Left ventricle myocardium superior (tissue), 1 donor: ENCODE measurements at places on chromosomes 3 and 15.
A peak's percentile ranks its signal among the peaks of the same experiment; 100 is the strongest.

DNA sequence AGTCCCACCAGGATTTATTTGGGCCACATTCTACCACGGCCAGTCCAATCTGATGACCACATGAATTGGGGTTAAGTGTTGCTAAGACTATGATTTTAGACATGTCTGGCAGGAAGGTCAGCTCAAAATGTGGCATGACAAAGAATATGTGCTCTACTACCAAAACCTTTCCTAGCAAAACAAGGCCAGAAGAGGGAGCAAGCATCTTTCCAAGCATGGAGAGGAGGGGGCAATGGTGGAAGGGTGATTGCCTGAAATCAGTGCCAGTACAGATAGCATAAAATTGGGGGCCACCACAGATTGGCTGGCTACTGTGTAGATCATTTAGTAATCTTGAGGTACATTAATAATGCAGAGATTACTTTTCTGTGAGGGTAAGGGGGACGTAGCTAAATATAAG is 43.2 kb downstream of the TMEM39A start:
- DNase-seq: no peak

- DNase-seq: no peak
Measured at GRCh38 chr15:28963711-28964081, 77.9 kb downstream of the APBA2 start.

- no peak for DNase-seq
Measured at GRCh38 chr3:26614006-26614685, 8.4 kb upstream of the LRRC3B start.

GRCh38 chr15:42215913-42216829 is 8.1 kb upstream of the VPS39 start:
- DNase-seq: no peak

- DNase-seq: no peak
Measured at GRCh38 chr15:58401991-58402649, 29.7 kb upstream of the LIPC start.

DNA sequence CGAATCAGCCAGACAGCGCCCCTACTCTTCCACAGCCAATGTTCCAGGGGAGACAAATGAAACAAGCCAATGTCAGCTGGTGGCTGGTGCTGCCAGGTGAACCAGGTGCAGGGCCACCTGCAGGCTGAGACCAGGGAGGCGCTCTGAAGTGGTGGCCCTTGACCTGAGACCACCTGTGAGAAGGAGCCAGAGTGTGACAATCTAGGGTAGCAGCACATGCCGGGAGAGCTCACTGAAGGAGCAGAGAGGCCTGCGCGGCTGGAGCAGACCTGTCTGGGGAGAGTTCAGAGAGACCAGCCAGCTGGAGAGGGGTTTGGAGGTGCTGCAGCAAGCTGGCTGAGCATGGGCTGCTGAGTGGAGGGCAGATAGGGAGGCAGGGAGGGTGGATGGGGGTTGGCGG is 693 bp upstream of the STAB1 start:
- DNase-seq: no peak

GRCh38 chr15:89395461-89395871 is 60.8 kb upstream of the POLG start:
- no peak for DNase-seq

GRCh38 chr3:20608054-20608738 is 422.2 kb upstream of the SGO1 start:
- DNase-seq: no peak

DNA sequence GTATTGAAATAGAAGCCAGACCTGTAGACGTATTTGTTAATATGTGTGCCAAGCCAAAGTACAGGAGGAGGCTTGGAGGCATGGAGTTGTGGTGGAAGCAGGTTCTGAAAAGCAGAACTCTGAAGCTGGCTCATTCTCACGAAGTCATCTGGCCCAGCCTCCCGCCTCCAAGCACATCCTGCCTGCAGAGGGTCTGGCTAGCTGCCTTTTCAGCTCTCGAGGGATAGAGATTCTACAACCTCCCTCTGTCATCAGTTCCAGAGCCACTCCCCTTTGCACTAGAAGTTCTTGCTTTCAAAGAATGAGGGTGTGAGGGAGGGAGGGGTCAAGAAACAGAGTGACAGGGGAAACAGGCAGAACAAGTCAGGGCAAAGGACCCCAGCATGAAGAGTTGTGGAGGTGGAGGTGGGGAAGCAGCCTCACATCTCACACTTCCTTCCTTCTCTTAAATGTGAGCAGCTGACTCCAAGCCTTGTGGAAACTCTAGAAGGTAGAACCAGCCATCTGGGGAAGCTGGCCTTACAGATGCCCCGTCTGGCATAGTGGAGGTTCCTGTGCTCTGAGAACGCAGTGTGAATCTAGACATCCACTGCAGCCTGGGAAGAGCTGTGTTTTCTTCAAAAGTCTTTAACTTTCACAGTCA is 95.3 kb downstream of the SLC49A4 start:
- DNase-seq: peak; percentile 75

- DNase-seq: no peak
Measured at GRCh38 chr3:42532229-42532628, 29.8 kb downstream of the VIPR1 start.

GRCh38 chr3:46812237-46812791 is 50.9 kb downstream of the MYL3 start:
- DNase-seq: peak; percentile 85

GRCh38 chr3:138797508-138798038 is 37.2 kb downstream of the PIK3CB start:
- no peak for DNase-seq

DNA sequence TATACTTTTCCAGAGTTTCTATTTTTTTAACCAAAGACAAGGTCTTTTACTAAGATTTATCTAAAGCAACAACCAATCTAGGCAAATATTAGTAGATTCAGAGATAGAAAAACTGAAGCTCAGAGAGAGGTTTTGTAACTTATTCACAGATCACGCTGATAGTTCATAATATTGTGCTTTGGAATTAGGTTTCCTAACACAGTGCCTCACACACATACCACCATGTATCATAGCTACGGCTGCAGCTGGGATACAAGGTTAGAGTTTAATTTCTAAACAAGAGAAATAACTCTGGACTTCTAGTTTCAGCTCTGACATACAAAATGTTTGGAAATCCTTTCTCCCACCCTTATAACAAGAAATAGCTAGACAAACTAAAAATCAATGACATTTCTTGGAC is 565.7 kb downstream of the PYDC2 start:
- no peak for DNase-seq

GRCh38 chr3:30260762-30261161 is 345.6 kb upstream of the TGFBR2 start:
- no peak for DNase-seq
